NCI-H748 treated with DMSO at 0.1 percent for 48 hours (cell line): ENCODE measurements at places on chromosomes 3 and 15.

DNA sequence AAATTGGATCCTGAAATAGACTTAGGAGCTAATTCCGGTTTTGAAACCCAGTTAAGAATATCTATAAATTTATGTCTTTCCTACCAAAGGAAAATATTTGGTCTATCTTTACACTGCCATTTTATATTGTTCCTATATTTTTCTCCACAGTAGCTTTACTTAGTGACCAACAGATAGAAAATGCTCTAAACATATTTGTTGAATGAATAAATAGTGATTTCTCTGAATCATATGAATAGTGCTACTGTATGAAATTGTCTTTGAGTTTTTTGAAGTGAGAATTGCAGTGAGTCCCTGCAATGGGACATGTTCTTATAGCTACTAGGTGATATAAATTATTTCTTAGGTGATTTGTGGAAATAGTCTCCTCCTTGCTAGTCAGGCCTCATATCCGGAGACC lies 18.5 kb upstream of the EID1 start:
- no peak for DNase-seq

DNA sequence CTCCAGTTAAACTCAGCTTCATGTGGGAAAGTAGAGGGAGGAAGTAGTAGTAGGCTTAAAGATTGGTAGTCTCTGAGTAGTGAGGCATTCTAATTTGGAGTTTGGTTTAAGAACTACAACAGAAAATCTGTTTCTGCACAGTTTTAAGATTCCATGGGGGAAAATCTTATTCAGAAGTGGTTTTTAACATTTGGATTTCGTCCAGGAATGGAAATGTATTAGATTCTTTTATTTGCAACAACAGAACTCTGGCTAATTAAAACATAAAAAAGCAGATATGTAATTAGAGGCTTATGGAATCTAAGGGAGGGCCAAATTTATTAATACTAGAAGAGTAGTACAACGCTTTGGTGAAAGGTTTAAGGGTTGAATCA lies 36.0 kb downstream of the NECTIN3 start:
- no peak for DNase-seq

DNA sequence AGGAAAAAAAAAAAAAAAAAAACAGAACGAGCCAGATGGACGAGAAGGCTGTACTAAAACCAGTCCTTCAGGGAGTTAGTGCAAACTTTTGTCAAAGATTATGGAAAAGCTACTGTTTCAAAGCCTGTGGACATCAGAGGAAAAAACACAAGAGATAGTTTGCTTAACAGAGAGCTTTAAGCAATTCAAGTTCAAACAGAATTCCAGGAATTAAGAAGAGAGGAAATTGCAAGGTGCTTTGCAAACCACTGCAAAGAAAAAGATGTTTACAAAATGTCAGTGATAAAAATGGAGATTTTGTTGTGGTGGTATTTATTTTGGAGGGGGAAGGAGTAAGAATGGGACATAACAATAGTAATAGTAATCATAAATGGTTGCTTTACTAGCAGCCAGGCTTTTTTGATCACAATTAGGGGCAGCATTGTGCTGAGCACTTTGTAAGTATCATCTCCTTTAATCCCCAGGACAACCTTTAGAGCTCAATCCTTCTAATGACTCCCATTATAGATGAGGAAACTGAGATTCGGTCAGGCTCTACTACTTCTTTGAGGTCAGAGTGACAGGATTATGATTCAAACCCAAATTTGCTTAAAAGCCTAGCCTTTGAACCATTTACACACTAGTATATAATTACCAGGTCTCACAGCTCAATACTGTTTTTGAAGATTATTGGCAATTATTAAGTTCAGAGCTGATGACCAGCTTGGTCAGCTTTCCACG lies 22.4 kb upstream of the ARHGEF3 start:
- DNase-seq, result no peak

- no peak for DNase-seq
These were observed 260.7 kb upstream of the UMPS start for GRCh38 chr3:124469555-124469954.

- DNase-seq, result no peak
These were observed 47.4 kb downstream of the SEMA6D start for GRCh38 chr15:47764666-47765065.

DNA sequence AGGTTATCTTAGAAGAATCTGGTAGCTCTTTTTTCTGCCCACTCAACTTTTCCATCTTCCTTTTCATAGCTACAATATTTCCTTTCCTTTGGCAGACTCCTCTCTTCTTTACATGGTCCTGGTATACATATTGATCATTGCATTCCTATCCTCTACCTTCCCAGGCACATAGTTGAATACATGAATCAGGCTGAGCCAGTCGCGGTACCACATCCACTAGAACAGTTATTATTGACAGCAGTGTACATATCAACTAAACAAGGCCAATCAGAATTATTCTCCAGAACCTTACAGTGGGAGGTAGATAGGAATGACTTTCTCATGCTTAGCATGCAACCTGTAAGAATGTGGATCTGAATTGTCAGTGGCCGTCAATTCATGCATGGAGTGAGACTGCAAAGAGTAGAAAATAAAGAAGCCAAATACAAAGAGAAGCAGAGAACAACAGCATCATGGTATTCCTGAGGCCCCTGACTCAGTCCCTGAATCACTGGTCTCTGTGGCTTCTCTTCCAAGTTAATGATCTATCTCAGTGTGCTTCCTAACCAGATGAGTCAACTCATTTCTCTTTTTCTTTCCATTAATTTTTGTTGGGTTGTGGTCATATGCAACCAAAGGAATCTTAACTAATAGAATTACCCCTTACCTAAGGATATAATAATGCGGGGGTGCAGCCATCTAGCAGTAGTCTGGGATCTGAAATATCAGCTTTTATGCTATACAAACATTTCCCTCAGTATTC lies 60.9 kb upstream of the DCBLD2 start:
- DNase-seq, result no peak

DNA sequence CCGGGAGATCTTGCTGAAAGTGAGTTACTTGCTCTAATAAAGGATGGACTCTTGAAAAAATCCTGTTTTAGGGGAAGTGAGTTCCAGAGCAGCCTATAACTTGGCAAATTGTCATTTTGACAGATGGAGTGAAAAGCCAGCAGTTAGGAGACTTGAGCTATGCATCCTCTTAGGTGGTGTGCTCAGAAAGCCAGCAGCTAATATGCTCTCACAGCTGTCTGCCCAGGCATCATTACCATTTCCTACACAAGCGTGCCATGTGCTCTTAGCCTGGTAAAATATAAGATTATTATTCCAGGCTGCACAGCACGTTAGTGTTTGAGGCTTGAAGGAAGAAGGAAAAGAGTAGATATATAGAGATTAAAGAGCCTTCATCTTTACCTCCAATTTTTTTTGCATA lies 151.0 kb downstream of the CHL1 start:
- no peak for DNase-seq
